Activated CD8-positive, alpha-beta T cell treated with anti-CD3 and anti-CD28 coated beads, Interleukin-2, amount 10 ng/mL, durations not matched to agents 7 days and 5 days (primary cell): ENCODE measurements at places on chromosomes 1 and 21.

GRCh38 chr1:86503406-86504136 lies 34.8 kb downstream of the CLCA1 start:
- peaks cover 21% of the 10 kb centered on the region for H3K27me3 ChIP-seq
- no peak for DNase-seq
- H3K4me1 ChIP-seq = peaks cover 18% of the 10 kb centered on the region
- H3K4me3 ChIP-seq = peak overlapping the region; percentile 22
- H3K36me3 ChIP-seq = no peaks in the 10 kb centered on the region

DNA sequence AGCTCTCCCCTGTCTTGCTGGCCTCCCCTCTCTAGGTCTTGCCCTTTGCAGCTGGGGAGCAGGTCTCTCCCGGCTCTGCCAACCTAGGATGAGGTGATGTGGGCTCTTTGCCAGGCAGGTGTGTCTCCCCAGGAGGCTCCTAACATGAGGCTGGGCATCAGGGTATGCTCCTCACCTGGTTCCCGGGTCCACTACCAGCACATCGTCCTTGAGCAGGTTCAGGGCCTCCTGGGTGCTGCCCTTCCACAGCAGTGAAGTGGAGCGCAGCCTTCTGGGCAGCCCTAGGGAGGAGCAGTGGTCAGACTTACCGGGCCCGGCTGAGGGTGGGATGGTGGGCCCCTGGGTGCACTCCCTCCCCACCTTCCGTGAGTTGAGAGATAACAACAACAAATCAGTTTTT lies 17.5 kb downstream of the LACTBL1 start:
- H3K4me1 ChIP-seq = no peaks in the 10 kb centered on the region
- no peak overlapping the region for H3K27ac ChIP-seq
- H3K4me3 ChIP-seq = no peak overlapping the region
- DNase-seq = no peak
- no peaks in the 10 kb centered on the region for H3K36me3 ChIP-seq
- H3K27me3 ChIP-seq = peaks cover 29% of the 10 kb centered on the region

DNA sequence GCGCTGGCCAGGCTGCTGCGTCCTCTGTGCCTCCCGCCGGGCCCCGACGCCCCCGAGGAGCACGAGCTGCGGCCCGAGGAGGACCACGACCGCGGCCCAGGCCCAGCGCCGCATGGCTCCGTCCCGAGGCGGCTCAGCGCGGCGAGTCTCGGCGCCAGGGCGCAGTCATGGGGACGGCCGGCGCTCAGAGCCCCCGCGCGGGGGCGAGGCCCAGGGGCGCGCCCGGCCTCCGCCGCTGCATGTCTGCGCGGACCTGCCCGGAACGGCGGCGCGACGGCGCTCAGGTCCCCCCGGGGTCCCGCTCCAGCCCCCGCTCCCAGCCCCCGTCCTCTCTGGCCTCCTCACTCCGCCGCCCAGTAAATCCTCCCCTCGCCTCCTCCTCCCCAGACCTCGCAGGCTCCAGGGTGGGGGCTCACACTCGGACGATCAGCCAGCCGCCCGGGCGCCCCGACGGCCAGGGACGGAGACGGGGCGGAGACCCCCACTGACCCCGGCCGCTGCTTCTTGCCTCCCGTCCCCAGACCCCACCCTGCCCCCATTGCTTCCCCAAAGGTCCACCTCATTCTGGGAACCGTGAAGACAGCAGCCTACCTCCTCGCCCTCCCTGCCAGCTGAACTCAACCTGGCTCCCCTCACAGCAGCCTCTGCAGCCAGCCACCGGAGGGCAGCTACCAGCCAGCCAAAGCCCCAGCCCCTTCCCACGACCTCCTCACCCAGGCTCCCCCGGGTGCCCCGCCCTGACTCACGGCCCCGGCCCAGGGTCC lies at the start of gene C1QTNF12:
C1QTNF12 (minus strand) TSS at position 146 of the 764 bp plus-strand sequence; CDS start at position 114, 32 bp downstream.
- H3K27ac ChIP-seq = no peak within 1 kb of the TSS
- peaks cover 3% of the 10 kb centered on the region for H3K36me3 ChIP-seq
- no peak within 1 kb of the TSS for H3K4me3 ChIP-seq
- DNase-seq = no peak

DNA sequence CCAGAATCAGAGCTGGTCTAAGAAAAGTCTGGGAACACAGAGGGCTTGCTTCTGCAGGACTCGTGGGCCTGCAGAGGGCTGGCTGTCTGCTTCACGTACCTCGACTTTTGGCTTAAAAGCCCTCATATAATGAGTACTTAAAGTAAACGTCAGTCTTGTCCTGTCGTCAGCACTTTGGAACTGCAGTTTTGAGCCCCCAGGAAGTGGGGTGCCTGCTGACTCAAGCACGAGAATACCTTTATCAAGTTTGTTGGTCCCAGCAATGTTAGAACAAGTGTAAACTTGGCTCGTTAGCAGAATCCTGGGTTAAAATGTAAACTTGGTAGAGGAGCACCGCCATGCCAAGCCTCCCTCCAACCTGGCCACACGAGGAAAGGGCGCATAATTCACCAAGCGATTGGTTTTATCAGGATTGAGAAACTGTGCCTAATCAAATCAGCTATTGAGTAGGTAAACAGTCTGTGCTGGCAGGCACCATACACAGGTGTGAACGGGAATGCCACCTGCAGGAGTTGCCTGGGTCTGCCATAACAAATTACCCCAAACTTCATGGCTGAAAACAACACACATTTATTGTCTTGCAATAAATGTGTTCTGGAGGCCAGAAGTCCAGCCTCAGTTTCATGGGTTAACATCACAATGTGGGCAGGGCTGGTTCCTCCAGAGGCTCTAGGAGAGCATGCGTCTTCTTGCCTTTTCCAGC lies 45.0 kb upstream of the FHAD1 start:
- H3K4me1 ChIP-seq = no peaks in the 10 kb centered on the region
- H3K27ac ChIP-seq = no peak overlapping the region
- DNase-seq = no peak
- peaks cover 3% of the 10 kb centered on the region for H3K27me3 ChIP-seq
- no peaks in the 10 kb centered on the region for H3K36me3 ChIP-seq
- no peak overlapping the region for H3K4me3 ChIP-seq

DNA sequence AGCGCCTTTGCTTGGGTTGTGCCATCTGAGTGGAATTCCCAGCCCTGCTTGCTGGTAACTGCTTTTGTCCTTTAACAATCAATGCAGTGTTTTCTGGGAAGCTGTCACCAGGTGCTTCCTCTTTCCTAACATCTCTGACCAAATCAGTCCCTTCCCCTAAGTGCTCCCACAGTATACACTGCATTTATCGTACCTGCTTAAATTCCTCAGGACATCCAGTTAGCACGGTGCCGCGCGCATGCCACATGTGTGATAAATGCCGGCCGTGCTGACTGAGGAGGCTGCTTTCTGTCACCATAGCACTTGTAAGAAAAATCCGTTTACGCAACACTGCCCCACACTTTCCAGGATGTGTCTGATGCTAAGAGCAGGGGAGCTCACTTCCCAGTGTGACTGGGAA lies 115.4 kb downstream of the BCAR3 start:
- no peak overlapping the region for H3K4me3 ChIP-seq
- no peak for DNase-seq
- H3K27me3 ChIP-seq = no peaks in the 10 kb centered on the region
- peaks cover 3% of the 10 kb centered on the region for H3K4me1 ChIP-seq
- H3K36me3 ChIP-seq = no peaks in the 10 kb centered on the region

GRCh38 chr1:200458780-200459179 lies 48.9 kb upstream of the ZNF281 start:
- DNase-seq = no peak
- H3K4me1 ChIP-seq = no peaks in the 10 kb centered on the region
- H3K4me3 ChIP-seq = no peak overlapping the region
- H3K27ac ChIP-seq = no peak overlapping the region
- H3K36me3 ChIP-seq = no peaks in the 10 kb centered on the region

- H3K36me3 ChIP-seq = no peaks in the 10 kb centered on the region
- H3K27ac ChIP-seq = no peak overlapping the region
- no peaks in the 10 kb centered on the region for H3K4me1 ChIP-seq
- no peak for DNase-seq
- peaks cover 4% of the 10 kb centered on the region for H3K27me3 ChIP-seq
Observed at GRCh38 chr1:209342441-209343175, 240.9 kb upstream of the CAMK1G start.
